ENCODE measurements at places on chromosomes 6 and 20.

GRCh38 chr6:2765896-2766766, 938 bp downstream of the WRNIP1 start:
- DNase-seq, result no peak

DNA sequence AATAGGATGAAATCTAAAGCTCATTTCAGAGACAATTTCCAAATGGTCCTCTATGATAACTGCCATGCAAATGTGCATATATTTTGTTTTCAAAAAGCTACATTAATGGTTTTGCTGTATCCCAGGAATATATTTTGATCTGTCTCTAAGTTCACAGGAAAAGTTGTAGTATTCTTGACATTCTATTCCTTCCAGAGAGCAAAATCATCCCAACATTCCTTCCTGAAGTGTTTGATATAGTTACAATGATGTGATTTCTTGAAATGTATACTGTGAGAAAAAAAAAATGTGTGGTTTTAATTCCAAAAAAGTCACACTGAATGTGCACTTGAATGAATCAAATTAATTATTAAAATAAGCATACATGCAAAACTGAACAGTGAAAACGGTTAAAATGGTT, 996.0 kb upstream of the CITED2 start:
- DNase-seq, result no peak

DNA sequence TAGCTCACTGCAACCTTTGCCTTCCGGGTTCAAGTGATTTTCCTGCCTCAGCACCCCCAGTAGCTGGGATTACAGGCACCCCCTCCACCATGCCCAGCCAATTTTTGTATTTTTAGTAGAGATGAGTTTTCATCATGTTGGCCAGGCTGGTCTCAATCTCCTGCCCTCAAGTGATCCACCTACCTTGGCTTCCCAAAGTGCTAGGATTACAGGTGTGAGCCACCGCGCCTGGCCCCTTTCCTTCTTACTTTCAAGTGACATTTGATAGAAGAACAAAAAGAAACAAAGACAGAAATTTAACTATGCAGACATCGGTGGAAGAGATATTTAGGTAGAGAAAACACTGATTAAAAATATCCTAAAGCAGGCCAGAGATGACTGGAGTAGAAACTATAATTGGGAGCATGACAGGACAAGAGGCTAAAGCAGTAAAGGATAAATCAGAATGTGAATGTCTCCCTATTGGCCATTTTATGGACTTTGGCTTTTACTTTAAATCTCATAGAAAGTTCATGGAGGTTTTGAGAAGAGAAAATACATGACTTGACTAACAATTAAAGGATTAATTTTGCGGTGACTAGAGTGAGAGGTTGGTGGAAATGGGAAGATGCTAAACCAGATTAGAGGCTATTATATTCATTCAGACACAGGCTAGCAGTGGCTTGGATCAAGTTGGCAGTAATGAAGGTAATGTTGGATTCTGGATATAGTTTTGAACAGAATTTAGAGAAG, 2.2 kb upstream of the EYS start:
- no peak for DNase-seq

- DNase-seq, result no peak
Observed at GRCh38 chr6:5846889-5847288, 159.8 kb downstream of the NRN1 start.

Measured in GM12864 (cell line).